ENCODE measurements at places on chromosomes 4 and X.

DNA sequence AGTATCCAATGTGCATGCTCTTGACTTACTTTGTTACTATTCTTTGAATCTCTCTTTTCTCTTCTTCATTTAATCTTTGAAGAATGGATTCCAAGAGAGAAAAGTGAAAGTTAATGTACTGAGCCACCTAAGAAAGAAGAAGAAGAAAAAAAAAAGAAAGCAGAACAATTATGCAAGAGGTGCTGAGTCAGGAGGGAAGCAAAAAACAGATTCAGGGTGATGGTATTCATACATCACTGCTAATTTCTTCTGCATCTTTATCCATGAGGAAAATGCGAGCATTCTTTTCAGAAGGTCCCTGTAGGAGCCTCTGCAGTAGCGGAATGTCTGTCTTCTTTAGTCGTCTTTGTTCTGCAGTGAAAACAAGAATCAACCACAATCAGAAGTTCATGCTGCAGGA lies 43.9 kb downstream of the RASSF6 start:
- DNase-seq, result no peak

DNA sequence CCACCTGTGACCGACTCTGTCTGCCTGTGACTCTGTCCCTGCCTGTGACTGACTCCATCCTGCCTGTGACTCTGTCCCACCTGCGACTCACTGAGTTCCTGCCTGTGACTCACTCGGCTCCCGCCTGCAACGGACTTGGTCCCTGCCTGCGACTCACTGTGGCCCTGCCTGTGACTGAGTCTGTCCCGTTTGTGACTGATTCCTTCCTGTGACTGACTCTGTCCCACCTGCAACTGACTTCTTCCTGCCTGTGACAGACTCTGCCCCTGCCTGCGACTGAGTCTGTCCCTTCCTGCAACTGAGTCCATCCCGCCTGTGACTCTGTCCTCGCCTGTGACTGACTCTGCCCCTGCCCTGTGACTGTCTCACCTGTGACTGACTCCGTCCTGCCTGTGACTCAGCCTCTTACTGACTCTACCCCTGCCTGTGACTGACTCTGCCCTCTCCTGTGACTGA lies 9.6 kb upstream of the UVSSA start:
- no peak for DNase-seq

GRCh38 chr4:139208404-139208945 lies 31.5 kb upstream of the ELF2 start:
- no peak for DNase-seq

DNA sequence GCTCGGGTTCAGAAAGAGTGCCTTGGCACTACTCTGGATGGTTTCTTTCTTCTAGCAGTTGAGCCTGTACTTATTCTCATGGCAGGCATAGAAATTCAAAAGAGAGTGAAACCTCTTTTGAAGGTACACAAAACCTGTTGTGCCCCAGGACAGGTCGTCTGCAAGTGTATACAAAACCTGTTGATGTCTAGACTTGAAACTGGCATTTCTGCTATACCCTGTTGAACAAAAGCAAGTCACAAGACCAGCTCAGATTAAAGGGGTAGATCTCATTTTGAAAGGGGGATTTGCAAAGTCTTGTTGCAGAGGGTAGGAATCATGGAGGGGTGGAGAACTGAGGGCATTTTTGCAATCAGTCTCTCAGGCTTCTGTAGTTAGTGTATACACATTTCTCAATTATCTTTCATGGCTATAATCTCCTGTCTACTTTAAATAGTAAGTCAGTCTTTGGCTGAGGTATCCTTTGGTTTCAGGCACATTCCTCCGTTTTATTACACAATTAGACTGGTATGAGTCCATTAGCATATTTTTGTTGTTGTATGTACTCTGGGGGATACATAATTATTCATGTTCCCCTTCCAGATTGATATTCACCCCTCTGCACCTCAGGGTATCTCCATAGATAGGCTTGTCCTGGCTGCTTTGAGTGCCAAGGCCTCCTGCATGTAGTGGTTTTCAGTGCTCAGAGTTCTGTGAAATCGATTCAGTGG lies 251.4 kb downstream of the DTHD1 start:
- no peak for DNase-seq

DNA sequence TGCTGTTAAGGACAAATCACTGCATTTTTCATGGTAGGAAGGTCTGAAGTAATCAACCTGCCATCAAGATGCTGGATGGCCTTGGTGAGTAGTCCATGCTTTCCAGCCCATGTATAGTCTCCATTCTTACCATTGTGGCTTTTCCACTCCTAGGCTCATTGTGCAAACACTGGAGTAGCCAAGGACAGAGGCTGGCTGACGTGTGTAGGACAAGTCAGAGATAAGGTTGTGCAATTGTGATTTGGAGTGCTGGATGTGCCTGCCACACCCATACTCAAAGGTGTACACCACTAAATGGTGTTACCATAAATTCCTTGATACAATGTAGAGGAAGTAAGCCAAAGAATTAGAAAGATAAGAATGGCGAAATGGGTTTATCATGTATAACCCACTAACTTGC lies 26.3 kb upstream of the RADX start:
- DNase-seq, result no peak
